ENCODE measurements at places on chromosomes 5 and 9. TPM values are rescaled to one million over a fixed set of nuclear protein-coding genes. Genes with fewer than 3 reads are reported as not detected.

DNA sequence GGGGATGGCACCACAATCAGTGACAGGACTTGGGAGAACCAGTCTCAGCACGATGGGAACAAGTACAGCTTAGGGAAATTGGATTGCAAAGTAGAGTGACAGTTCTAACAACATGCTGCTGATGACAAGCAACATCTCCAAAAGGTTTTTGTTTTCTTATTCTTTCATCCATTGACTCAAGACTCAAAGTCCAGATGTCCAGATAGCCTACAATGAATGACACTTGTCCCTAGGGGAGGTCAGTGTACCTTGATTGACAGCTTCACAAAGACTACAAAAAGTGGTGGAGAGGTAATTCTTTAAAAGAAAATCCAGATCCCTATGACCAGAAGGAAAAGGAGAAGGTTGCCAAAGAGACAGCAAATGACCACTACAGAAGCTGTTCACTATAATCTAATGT lies 323.9 kb downstream of the TMEM232 start:
- H3K4me1 ChIP-seq, result no peaks in the 10 kb centered on the region
- peaks cover 2% of the 10 kb centered on the region for H3K36me3 ChIP-seq
- no peak overlapping the region for H3K27ac ChIP-seq
- peaks cover 10% of the 10 kb centered on the region for H3K27me3 ChIP-seq

GRCh38 chr9:95874303-95874988 lies 1.0 kb upstream of the ERCC6L2 start:
- H3K4me1 ChIP-seq, result peaks cover 19% of the 10 kb centered on the region
- H3K27me3 ChIP-seq, result no peaks in the 10 kb centered on the region
- peaks cover 2% of the 10 kb centered on the region for H3K36me3 ChIP-seq

DNA sequence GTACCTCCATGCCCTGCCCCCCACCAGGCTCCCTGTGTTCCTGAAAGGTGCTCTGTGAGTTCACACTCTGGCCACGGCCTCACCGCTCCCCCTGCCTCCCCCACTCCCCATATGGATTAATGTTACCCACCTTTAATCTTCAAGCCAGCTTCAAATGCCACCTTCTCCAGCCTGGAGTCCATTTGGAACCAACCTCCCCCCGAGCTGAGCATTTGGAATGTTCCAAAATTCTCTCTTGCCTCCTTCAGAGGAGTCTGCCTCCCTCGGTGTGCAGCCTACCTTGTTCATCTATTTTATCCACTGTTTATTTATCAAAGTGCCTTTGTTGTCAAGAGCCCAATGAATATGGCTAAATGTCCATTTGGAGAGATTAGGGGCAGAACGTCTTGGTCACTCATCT lies 4.3 kb downstream of the GOLGA2 start:
- peaks cover 14% of the 10 kb centered on the region for H3K4me1 ChIP-seq
- no peak for DNase-seq
- H3K36me3 ChIP-seq, result peaks cover 7% of the 10 kb centered on the region
- H3K27me3 ChIP-seq, result no peaks in the 10 kb centered on the region
- no peak overlapping the region for H3K27ac ChIP-seq

- no peak overlapping the region for H3K4me3 ChIP-seq
- DNase-seq, result no peak
- peaks cover 2% of the 10 kb centered on the region for H3K4me1 ChIP-seq
- H3K36me3 ChIP-seq, result no peaks in the 10 kb centered on the region
Observed at GRCh38 chr5:110815916-110816605, 77.3 kb downstream of the SLC25A46 start.

DNA sequence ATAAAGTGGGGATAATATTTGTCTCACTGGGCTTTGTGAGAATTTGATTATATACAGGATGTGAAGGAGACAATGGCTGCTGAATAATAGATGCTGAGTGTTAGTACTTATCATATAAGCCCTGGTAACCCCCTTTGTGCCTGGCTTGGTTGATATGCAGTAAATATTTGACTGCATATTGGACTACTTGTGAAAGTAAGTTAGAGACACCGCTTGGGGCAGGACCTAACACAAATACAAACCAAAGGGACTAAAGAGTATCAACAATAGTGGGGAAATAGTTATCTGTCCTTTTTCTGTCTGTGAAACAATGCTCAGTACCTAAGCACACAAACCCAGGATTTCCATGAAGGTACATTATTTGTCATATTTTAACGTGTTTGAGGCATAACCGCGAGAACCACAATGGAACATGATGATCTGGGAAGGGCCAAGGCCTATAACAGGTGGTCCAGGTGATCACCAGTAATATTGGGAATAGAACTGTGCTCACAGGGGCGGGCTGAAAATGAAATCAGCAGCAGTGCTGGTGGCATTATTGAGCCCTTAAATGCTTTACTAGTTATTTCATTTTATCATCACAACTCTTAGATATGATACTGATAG lies 138.2 kb upstream of the SMARCA2 start:
- H3K27me3 ChIP-seq, result peaks cover 23% of the 10 kb centered on the region
- peaks cover 3% of the 10 kb centered on the region for H3K36me3 ChIP-seq
- no peak for DNase-seq
- no peak overlapping the region for H3K27ac ChIP-seq

DNA sequence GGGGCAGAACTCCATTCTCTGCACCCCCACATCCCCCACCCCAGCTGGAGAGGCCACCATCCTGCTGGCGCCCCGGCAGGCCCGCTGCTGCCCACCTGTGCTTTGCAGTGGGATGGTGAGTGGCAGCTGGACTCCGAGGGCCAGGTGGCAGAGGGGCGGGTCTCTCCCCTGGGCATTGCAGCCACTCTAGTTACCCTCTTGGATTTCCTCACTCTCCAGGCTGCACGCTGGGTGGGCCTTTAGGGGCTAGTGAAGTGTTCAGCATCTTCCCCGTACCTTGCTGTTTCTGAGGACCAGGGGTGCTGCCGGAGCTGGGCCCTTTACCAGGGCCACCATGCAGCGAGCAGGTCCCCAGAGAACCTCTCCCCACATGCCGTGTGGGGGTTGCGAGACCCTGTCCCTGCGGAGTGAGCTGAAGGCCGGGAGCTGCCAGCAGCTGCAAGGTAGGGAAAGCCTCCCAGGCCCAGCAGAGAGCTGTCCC lies 88.4 kb upstream of the SH3PXD2B start:
- H3K36me3 ChIP-seq, result no peaks in the 10 kb centered on the region
- H3K27ac ChIP-seq, result no peak overlapping the region
- H3K27me3 ChIP-seq, result peaks cover 49% of the 10 kb centered on the region
- DNase-seq, result no peak
- H3K4me1 ChIP-seq, result no peaks in the 10 kb centered on the region

DNA sequence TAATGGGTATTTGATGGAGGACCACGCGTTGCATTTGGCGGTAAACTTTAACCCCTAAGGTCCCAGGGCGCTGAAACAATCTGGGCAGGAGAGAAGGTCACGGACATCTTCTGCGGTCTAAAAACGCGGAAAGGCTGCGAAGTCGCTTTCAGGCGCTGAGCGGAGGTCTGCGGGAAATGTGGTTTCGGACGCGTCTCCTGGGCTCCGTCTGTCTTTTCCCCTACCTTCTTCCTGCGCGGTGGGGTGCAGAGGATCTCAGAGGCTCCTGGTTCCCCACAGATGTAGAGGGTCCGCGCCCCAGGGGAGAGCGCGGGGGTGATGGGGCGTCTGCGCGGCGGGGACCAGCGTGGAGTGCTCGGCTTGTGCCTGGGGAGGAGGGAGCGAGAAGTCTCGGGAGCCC lies 58.4 kb downstream of the ZNF510 start:
- H3K27ac ChIP-seq, result no peak overlapping the region
- H3K27me3 ChIP-seq, result peaks cover 33% of the 10 kb centered on the region
- no peak overlapping the region for H3K4me3 ChIP-seq
- DNase-seq, result no peak

- no peaks in the 10 kb centered on the region for H3K36me3 ChIP-seq
- H3K27me3 ChIP-seq, result no peaks in the 10 kb centered on the region
- H3K4me3 ChIP-seq, result no peak overlapping the region
- DNase-seq, result peak; percentile 10
Observed at GRCh38 chr5:9361835-9362234, 184.0 kb downstream of the SEMA5A start.

DNA sequence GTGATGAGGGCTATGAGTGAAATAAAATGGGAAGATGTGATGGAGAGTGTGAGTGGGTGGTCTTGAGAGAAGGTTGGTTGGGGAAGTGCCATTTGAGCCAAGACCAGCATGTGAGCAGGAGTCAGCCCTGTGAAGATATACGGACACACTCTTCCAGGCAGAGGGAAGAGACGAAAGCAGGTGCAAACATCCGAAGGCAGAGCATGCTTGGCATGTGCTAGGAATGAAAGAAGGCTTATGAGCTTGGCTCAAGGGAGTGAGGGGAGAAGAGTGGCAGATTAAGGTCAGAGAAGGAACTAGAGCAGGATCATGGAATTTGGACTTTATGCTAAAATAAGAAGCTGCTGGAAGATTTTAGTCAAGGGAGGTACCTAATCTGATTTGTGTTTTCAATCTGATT lies 23.6 kb upstream of the CCDC112 start:
- peaks cover 37% of the 10 kb centered on the region for H3K27me3 ChIP-seq
- H3K4me3 ChIP-seq, result no peak overlapping the region
- H3K36me3 ChIP-seq, result no peaks in the 10 kb centered on the region
- no peak overlapping the region for H3K27ac ChIP-seq
- DNase-seq, result no peak

DNA sequence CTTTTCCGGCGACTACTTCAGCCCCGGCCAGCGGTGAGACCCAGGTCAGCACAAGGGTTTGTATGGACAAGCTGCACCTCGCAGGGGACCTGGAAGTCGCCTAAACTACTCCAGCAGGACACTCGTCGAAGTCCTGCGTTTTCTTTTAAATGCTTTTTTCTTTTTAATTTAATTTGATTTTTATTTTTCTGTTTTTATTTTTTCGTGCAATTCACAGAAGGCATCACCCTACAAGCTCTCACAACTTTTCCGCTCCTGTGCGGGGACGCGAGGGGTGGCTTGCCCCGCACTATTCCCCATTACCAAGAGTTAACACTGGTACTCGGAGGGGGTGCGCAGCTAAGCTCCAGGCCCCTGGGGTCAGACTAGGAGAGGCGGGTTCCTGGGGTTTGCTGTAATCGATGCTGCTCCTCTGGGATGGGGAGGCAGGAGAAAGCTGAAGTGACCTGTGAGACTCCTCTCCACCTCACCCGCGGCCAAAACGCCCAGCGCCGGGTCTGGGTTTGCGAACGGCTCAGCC lies 1.3 kb downstream of the EDIL3 start:
- H3K4me1 ChIP-seq, result peaks cover 4% of the 10 kb centered on the region
- DNase-seq, result no peak
- H3K4me3 ChIP-seq, result no peak overlapping the region
- H3K36me3 ChIP-seq, result peaks cover 5% of the 10 kb centered on the region
- peaks cover 48% of the 10 kb centered on the region for H3K27me3 ChIP-seq

DNA sequence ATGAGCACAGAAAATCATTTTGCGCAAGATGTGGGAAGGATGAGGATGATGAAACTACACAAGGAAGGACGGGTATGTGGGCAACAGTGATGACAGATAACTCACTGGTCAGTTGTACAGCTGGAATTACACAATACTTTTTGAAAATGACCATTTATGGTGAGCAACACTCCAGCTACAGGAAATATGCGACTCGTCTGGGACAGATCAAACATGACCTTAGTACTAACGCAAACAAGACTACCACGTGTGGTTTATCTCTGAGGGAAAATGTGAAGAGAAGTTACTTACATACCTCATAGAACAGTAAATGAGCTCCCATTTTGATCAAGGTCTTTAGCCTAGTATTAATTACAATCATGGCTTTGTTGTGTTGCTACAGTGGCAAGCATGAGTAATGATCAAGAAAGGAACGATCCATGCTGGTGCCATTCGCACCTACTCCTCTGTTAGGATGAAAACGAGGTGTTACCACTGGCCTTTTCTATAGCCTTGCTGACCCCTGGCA lies 456.9 kb downstream of the BNC2 start:
- no peaks in the 10 kb centered on the region for H3K4me1 ChIP-seq
- H3K4me3 ChIP-seq, result no peak overlapping the region
- no peaks in the 10 kb centered on the region for H3K36me3 ChIP-seq
- no peak overlapping the region for H3K27ac ChIP-seq
- H3K27me3 ChIP-seq, result no peaks in the 10 kb centered on the region

DNA sequence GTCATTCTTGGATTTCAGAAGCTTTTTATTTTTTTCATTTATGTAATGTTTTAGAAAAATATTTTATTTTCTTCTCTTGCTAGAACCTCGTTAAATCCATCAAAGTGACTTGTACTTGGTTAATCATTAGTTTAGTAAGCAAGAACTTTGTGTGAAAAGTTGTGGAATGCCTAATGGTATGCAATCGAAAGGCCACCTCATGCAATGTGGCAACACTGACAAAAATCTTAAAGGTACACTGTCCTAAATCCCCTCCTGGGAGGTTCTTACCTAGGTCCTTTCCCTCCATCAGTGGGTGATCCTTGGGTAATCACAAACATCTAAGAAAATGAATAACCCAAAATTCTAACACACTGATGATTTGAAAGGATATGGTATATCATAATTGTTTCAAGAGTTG lies 304.2 kb downstream of the DNAH5 start:
- H3K4me3 ChIP-seq, result no peak overlapping the region
- no peaks in the 10 kb centered on the region for H3K36me3 ChIP-seq
- DNase-seq, result no peak
- no peaks in the 10 kb centered on the region for H3K4me1 ChIP-seq

DNA sequence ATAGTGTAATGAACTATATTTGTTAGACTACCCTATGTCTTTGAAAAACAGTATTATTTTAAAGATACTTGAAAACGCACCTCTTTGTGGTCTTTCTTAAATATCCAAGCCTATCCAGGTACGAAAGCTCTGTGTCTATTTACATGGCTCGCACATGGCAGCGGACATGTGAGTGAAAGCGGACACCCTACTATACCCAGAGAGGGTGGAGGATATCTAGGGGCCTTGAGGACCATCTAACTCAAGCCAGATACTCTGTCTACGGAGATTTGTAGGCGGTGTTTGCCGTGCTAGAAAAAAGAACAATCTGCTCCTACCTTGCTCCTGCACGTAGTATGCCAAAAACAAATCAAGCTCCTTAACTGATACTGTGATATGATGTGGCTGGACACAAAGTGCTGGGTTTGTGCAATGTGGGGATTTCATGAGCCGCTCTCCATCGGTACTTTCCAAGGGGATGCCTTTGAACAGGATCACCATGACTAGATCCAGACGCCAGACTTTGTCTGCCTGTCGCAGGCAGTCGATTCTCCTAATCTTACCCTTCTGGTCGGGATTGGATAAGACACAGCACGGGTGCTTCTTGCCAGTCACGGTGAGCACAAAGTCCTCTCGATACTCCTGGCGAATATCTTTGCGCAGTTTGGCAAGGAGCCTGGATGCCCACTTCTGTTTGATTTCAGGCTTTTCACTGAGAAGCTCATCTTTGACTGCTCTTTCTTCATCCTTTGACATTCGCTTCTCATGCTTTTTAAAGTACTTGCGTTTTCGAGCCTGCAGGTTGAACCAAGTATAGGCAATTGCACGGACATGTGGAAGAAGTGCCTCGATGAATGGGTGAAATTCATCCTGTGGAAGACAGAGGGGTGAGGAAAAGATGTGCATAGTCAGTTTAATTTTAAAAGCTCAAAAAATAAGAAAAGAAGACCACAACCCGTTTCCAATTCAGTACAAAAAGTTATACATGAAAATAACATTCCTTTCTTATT lies 7.0 kb downstream of the NFIB start:
- peaks cover 61% of the 10 kb centered on the region for H3K27me3 ChIP-seq
- H3K27ac ChIP-seq, result no peak overlapping the region
- H3K4me1 ChIP-seq, result peaks cover 5% of the 10 kb centered on the region
- H3K4me3 ChIP-seq, result no peak overlapping the region
- H3K36me3 ChIP-seq, result peaks cover 2% of the 10 kb centered on the region

The OTP gene
- total RNA-seq, result not detected

The TMEM171 gene
- 0.50 TPM for total RNA-seq

The ELAVL2 gene
- not detected for total RNA-seq

The LNPEP gene
- 80.7 TPM for total RNA-seq

The SLIT3 gene
- not detected for total RNA-seq

The CNTFR gene
- total RNA-seq, result not detected

The PCDHB9 gene
- not detected for total RNA-seq

The IGIP gene
- 3.2 TPM for total RNA-seq

The MRPL50 gene
- 6.6 TPM for total RNA-seq

The DIPK1B gene
- total RNA-seq, result 3.2 TPM

All from T-helper 17 cell (primary cell).